ENCODE measurements at places on chromosomes 3 and 15.

DNA sequence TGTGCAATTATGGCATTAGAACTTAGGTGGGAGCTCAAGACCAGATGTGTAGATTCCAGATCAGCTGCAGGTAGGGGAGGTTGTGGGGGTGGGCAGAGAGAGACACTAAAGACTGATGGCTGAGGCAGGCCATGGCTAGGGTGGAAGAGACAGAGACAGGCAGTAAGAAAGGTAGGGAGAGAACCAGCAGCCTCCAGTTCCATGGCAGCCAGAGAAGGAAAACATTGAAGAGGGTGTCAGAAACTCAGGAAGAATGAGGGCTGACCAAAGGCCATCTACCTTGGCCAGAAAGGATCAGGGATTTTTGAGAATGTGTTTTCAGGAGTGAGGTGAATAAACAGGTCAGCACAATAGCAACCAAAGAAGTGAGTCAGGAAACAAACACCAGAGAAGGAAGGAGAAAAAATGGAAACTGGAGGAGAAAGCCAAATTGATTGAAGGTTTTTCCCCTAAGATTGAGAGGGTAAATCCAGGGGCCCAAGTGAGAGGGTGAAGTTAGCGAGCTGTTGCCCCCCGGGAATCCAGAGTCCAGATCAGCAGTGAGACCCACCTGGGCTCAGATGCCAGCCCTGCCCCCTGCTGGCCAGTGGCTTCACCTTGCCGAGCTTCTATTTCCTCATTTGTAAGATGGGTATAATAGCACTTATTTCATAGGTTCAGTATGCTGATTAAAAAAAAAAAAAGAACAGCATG is 41.0 kb downstream of the ABHD2 start:
- peak; percentile 6 for DNase-seq

- DNase-seq = peak; percentile 60
Measured at GRCh38 chr15:63945007-63945788, 101.1 kb downstream of the DAPK2 start.

GRCh38 chr3:179681492-179682263 is 28.8 kb downstream of the USP13 start:
- DNase-seq = no peak

GRCh38 chr3:15797642-15798303 is at the start of gene ANKRD28:
ANKRD28 (minus strand) TSS chr3:15797979; CDS start chr3:15796521, 1,458 bp downstream.
- DNase-seq = peak; percentile 94

- no peak for DNase-seq
Measured at GRCh38 chr3:72287956-72288355, 503.0 kb upstream of the PROK2 start.

DNA sequence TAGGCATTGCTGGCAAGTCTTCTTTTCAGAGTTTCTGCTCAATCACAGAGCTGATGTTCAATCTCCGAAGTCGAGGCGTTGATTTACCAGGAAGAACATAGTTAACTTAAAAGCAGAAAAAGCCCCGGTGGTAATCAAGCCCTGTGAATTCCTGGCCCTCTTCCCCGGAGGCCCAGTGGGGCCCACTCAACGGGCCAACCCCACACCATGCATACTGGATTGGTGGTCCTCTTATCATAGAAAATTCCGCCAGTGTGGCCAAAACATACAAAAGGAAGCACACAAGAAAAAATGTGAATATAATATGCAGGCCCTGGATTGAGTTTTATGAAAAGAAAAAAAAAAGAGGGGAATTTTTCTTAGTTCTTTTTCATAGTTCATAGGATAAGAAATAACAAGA is 873.0 kb upstream of the NR2F2 start:
- DNase-seq = no peak

DNA sequence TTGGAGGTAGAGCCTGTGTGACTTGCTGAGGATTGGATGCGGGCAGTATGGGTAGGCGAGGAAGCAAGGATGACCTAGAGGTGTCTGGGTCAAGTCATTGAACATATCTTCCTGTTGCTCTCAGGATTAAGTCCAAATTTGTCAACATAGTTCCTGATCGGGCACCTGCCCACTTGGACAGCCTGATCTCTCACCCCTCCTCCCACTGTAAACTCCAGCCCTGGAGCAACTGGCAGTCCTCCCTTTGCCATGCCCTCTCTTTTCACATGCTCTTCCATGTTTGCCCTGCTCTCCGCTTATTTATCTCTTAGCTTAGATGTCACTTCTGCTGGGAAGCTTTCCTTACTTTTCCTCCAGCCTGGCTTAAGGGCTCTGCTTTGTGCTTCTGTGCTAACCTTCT is 47.6 kb upstream of the PPP4R2 start:
- no peak for DNase-seq

DNA sequence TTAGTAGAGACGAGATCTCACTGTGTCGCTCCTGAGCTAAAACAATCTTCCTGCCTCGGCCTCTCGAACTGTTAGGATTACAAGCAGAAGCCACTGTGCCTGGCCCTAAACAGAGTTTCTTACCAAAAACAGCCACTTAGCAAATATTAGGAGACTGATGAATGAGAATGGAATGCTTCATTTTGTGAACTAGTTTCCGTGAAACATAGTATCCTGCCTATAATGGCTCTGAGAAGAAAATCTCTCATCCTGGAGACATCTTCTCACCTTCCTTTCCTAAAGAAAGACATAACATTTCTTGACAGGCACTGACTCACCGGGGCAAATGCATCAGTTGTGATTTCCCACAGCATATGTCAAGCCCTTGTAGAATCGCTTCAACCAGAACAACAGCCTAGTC is 44.9 kb downstream of the GJD2 start:
- no peak for DNase-seq

- DNase-seq = no peak
Measured at GRCh38 chr3:171257251-171258203, 202.7 kb downstream of the TNIK start.

GRCh38 chr15:39495871-39496840 is 84.7 kb upstream of the THBS1 start:
- no peak for DNase-seq

GRCh38 chr3:159620873-159621272 is 367.8 kb upstream of the IL12A start:
- DNase-seq = no peak

DNA sequence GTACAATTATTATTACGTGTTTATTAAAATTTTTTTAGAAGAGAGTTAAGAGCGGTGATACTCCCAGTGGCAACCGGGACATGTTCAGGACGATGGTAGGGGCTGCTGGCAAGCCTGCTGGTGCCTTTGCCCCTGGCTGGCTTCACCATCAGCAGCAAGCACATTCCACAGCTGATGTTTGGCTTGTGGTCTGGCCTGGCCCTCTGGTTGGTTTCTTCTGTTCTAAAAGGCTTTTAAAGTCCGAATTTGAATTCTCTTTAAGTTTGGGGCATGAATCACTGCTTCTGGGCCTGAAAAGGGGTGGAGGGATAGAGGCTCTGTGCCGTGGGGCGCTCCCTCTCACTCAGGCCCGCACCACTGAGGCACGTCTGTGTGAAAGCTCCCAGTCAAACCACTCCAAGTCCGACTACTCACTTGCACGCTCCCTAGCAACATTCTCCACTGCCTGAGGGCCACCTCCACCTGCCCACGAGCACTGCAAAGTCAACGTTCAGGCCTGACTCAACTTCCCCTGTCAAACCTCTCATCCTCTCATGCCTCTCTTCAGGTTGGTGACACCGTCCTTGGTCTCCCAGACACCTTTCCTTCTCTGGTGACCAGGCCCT is 10.1 kb downstream of the ITGA11 start:
- no peak for DNase-seq

GRCh38 chr15:28132524-28133275 is 33.6 kb upstream of the OCA2 start:
- DNase-seq = no peak

DNA sequence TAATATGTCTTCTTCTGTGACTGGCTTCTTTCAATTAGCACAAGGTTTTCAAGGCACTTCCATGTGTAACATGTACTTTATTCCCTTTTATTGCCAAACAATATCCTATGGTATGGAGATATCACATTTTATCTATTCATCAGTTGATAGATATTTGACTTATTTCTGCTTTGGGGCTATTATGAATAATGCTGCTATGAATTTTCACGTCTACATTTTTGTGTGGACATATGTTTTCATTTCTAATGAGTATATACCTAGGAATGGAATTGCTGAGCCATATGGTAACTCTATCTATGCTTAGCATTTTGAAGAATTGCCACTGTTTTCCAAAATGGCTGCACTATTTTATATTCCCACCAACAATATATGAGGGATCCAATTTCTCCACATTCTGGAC is 3.6 kb upstream of the AGTR1 start:
- no peak for DNase-seq

- DNase-seq = no peak
Measured at GRCh38 chr3:167166594-167167253, 213.4 kb downstream of the ZBBX start.

- peak; percentile 32 for DNase-seq
Measured at GRCh38 chr3:39848365-39848764, 39.0 kb downstream of the MYRIP start.

GRCh38 chr3:157113832-157114505 is 46.0 kb downstream of the CCNL1 start:
- DNase-seq = no peak

GRCh38 chr15:34620142-34620541 is 36.7 kb upstream of the GOLGA8B start:
- peak; percentile 62 for DNase-seq

DNA sequence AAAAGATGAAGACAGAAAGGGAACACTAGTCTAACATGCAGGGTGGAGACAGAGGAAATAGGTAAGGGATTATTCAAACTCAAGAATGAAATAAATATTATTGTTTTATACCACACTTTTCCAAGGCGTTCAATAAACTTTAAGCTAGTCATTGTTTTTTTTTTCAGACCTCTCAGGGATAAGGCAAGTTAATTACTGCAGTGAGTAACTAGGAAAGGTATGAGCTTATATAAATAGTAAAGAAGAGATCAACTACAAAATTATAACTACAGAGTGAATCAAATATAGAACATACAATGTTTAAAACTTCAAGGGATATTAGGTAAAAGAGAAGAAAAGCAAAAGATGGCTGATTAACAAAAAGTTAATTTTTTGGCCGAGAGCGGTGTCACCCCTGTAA is 31.5 kb upstream of the XXYLT1 start:
- DNase-seq = no peak

GRCh38 chr15:39058351-39059131 is 493.9 kb upstream of the RASGRP1 start:
- no peak for DNase-seq

GRCh38 chr3:42102571-42102970 is 11.4 kb downstream of the TRAK1 start:
- DNase-seq = no peak

- no peak for DNase-seq
Measured at GRCh38 chr15:70853318-70853972, 512 bp downstream of the LARP6 start.

GRCh38 chr3:114527036-114527644 is 233.3 kb downstream of the TIGIT start:
- no peak for DNase-seq

DNA sequence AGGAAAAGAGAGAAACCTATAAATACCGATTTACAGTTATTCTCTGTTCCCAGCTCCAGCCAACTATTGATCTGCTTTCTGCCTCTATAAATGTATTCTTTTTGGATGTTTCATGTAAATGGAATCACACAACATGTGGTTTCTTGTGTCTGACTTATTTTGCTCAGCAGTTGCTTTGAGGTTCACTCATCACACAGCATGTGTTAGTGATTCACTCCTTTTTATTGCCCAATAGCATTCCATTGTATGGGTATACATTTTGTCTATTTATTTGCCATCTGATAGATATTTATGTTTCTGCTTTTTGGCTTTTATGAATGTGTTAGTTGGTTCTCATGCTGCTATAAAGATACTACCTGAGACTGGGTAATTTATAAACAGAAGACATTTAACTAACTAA is 23.6 kb downstream of the CCR1 start:
- DNase-seq = peak; percentile 75

GRCh38 chr3:119329551-119329950 is 35.4 kb downstream of the ARHGAP31 start:
- DNase-seq = no peak

DNA sequence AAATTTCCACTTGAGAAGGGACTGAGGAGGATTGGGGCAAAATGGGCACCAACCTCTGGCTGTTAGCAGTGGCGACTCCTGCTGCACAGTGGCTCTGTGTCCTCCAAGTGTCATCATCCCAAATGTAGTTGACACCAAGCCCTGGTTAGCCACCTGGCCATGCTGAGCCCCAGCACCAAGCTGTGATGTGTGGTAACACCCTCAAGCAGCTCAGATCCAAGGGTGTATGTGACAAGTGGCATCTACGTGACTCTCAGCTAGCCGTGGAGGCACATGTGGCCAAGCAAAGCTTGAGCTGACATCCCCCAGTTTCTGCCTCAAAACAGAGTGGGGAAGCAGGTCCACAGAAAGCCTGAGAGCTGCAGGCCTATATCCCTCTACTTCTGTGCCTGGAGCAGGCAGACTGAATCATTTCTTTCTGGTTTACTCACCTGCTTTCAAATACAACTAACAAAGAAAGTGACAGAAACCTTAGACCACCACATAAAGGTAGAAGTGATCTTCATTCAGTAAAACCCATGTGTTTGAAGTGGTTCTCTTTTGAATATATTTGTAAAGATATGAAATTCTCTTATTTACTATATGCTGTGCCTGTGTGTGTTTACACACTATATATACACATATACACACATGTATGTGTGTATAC is 40.0 kb downstream of the FOXP1 start:
- peak; percentile 74 for DNase-seq

- DNase-seq = no peak
Measured at GRCh38 chr15:51750186-51750585, 1.2 kb upstream of the TMOD2 start.

DNA sequence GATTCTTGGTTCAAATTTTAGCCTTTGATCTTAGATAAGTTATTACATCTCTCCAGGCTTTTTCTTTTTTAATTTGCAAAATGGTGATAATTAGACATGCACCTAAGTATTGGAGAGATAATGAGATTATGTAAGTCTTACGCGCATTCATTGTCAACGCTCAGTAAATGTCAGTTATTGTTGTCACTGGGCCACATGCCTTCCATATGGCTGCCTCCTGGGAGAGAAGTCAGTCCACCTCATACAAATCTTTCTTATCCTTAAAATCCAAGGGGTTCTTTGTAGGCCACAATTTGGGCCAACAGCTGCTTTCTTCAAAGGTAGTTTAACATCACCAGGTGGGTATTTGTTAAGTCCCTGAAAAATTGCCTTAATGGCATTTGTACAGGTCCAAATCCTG is 25.5 kb upstream of the PTPRG start:
- DNase-seq = no peak

GRCh38 chr3:62818347-62818746 is 56.9 kb downstream of the CADPS start:
- DNase-seq = no peak

- peak; percentile 49 for DNase-seq
Measured at GRCh38 chr3:127953091-127954035, 38.3 kb downstream of the KBTBD12 start.

DNA sequence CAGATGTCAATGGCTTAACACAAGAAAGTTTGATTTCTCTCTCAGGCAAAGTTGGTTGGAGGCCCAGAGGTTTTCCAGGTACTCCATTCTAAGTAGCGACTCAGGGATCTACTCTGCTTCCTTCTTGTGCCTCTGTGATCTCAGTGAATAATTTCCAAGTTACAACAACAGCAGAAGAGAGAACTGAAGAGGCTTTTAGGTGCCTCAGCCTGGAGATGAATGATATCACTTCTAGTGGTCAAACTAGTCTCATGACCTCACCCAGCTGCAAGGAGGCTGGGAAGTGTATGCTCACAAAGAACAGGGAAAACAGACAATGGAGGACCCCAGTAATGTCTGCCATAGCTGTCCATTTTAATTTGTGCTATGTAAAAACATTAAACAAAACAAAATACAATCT is 4.6 kb upstream of the PRICKLE2 start:
- no peak for DNase-seq

GRCh38 chr3:77142578-77142977 is 102.7 kb downstream of the ROBO2 start:
- DNase-seq = no peak
